ENCODE measurements at places on chromosomes 13 and 19.

DNA sequence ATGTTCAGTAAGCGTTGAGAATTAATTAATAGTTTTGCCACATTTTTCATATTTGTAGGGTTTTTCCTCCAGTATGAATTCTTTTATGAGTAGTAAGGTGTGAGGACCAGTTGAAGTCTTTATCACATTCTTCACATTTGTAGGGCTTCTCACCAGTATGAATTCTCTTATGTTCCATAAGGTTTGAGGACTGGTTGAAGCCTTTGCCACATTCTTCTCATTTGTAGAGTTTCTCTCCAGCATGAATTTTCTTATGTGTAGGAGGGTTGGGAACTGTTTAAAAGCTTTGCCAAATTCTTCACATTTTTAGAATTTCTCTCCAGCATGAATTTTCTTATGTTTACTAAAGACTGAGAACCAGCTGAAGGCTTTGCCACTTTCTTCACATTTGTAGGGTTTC is 40.3 kb downstream of the ZNF208 start:
- DNase-seq: no peak

GRCh38 chr19:17757125-17757524 is 5.8 kb downstream of the FCHO1 start:
- no peak for DNase-seq

DNA sequence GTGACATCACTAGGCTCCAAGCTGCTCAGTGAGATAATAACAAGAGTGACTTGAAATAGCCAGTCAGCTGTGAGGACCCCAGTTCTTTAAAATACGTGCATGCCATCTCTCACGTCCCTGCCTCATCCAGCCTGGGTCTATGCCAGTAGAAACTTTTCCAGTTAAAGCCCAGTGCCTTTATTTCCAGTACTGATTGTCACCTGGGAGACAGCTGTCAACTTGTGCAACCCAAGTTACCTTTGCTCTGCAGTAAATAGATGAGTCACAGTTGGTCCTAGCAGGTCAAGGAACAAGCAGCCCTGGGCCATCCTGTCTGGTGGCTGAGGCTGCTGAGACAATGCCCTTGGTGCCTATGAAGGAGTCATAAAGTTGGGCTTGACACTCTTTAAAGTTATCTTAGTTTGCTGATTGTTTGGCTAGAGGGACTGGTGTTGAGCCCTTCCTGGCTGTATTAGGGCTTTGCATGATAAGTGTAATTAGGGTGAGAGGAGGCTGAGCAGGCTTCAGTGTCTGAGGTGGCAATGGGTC is 228.7 kb downstream of the LACC1 start:
- DNase-seq: no peak

GRCh38 chr19:3057275-3057714 is 5.0 kb downstream of the TLE5 start:
- DNase-seq: peak; percentile 84

- no peak for DNase-seq
Measured at GRCh38 chr19:50839712-50840655, 6.6 kb upstream of the KLK15 start.

DNA sequence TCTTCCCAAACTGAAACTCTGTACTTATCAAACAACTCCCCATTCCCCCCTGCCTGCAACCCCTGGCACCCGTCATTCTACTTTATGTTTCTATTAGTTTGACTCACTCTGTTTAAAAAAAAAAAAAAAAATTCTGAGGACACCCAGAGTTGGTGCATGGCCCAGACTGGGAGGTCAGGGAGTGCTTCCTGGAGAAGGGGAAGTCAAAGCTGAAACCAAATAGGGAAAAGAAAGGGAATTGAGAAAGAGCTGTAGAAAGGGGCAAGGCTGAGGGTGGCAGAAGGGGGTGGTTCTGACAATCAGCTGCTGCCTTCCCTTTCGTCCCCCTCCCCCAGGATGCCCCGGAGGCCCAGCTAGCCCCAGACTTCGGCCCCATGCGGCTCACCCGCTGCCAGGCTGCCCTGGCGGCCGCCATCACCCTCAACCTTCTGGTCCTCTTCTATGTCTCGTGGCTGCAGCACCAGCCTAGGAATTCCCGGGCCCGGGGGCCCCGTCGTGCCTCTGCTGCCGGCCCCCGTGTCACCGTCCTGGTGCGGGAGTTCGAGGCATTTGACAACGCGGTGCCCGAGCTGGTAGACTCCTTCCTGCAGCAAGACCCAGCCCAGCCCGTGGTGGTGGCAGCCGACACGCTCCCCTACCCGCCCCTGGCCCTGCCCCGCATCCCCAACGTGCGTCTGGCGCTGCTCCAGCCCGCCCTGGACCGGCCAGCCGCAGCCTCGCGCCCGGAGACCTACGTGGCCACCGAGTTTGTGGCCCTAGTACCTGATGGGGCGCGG is 9.0 kb upstream of the STRN4 start:
- DNase-seq: no peak

DNA sequence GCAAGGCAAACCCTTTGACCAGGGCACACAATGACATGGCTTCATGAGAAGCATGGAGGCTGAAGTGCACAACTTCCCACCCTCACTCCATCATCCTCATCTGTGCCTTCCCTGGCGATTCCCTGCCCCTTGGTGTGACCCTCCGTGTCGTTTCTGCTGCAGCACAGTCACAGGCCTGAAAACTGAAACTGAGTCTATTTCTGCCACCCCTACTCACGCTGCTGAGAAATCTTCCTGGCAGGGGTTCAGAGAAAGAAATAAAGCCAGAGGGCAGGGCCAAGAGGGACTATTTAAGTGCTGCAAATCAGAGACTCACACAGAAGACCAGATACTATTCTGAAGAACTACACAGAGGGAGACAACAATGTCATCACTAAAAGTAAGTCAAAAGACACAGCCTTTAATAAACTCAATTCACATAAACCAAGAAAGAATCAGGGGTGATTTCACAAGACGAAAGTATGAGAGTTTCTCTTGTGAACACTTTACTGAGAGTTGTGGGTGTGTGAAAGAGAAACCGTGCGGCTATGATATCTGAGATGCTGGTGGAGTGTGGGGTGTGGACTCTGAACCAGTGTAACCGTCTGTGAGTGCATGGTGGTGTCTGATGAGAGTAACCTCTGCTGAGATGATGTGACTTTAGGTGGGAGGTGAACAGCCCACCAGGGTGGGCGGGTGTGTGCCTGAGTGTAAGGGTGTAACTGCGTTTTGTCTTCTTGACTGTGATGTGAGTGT is 23.5 kb downstream of the LGALS16 start:
- DNase-seq: no peak

GRCh38 chr19:44636439-44637389 is 7.0 kb upstream of the PVR start:
- DNase-seq: no peak

DNA sequence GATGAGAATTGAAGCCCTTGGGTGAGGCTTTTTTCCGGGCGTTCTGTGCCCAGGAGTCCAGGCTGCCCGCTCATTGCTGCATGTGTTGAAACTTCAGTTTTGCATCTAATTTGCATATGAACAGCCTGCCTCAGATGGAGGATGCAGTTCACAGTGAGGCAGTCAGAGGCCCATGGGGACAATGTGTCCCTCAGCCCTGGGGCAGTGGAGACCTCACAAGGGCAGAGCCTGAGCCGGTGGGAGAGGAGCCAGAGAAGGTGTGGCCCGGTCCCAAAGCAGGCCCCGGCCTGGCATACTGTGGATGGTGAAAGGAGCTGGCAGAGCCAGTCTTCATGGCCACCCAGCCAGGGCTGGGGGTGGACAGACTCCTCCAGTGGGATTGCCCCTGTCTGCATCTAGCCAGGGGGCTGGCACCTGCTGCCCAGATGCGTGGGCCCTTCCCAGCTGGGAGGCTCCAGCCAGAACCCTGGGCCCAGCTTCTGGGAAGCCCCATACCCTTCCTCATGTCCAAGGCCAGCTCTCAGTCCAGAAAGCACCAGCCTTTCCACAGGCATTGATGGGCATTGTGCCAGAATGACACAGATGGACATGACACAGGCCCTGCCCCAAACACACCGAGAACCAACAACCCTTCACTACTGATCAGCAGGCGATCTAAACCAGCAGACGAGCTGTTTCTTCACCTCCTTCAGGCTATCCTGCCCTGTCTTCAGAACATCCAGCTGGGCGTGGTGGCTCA is 32.9 kb upstream of the KCTD15 start:
- DNase-seq: no peak

- no peak for DNase-seq
Measured at GRCh38 chr19:30052122-30053075, 110.4 kb downstream of the URI1 start.

GRCh38 chr13:28333204-28333881 is 161.6 kb downstream of the FLT1 start:
- DNase-seq: no peak

GRCh38 chr19:33225458-33225926 is at the start of gene SLC7A10:
SLC7A10 (minus strand) TSS chr19:33225850; CDS start chr19:33225703, 147 bp downstream.
- DNase-seq: no peak

DNA sequence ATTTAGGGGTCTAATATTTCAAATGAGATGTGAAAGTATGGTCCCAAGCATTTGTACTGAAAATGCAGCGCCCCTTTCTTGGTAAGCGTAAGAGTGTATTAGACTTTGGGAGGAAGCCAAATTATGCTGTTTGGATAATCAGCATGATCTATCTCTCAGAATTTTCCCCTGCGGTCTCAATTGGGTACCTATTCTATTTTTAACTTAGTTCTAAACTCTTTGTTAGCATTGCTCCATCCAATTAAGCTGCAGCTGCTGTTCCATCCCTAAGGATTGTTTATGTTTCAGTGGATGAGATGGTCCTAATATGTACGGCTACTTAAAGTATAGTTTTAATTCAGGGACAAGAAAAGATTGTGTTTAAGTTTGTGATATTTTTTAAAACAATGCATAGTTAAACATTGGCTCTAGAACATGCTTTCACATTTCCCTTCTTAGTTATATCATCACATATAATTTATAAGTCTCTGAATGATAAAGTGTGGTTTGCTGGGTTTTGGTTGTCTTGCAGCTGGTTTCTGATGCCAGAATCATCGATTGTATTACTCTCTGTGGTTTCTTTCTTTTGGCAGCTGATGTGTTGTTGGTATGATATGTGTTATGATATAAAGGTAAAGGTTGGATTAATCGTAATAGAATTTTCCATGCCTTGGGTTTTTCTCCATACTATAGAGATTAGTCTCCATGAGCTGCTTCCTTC is 15.0 kb downstream of the POLR1D start:
- DNase-seq: no peak

DNA sequence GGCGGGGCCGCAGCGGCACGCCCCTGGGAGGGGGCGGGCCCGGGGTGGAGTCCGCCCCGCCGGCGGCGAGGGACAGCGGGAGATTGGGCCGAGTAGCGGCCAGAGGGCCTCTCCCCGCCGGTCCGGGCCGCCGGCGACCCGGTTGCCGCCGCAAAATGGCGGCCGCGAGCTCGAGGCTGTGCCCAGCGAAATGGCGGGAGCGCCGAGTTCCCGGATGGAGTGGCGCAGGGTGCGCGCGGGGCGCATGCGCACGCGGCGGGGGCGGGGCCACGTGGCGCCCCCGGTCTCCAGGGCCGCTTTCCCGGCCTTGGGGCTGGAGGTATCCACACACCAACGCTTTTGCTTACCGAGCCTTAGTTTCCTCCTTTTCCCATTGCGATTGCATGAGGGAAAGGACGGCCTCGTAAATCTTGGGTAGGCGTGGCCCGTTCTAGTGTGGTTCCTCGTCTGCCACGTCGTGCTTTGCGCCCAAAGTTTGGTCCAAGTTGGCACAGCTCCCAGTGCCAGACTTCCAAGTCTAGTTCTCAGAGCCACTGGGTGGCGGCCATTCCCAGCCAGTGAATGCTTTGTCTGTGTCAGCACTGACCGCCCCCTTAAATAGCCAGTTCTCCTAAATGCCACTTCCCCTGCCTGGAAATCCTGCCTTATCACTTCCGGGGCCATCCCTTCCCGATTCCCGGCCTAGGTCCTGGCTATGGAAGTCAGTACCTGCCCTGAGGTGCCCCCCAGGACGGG is 513 bp downstream of the CIRBP start:
- DNase-seq: peak; percentile 88

DNA sequence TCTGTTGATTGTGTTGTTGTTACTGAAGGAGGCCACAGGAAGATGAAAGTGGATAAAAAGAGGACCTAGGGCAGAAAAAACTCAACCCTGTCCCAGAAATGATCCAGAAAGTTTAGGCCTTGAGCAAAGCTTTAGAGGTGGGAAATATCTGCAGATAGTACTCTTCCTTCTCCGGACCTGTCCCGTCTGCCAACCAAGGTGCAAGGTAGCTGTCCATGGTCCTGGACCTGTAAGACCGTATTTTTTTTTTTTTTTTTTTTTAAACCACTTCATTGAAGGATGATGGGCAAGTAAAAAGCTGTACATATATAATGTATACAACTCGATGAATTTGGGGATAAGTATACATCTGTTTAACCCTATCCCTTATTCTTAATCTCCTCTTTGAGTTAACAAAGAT is 225.9 kb downstream of the OLFM4 start:
- no peak for DNase-seq
